Ecto neural progenitor cell (in vitro differentiated cells): ENCODE measurements at places on chromosomes 11 and 22.
A peak's percentile ranks its signal among the peaks of the same experiment; 100 is the strongest.

DNA sequence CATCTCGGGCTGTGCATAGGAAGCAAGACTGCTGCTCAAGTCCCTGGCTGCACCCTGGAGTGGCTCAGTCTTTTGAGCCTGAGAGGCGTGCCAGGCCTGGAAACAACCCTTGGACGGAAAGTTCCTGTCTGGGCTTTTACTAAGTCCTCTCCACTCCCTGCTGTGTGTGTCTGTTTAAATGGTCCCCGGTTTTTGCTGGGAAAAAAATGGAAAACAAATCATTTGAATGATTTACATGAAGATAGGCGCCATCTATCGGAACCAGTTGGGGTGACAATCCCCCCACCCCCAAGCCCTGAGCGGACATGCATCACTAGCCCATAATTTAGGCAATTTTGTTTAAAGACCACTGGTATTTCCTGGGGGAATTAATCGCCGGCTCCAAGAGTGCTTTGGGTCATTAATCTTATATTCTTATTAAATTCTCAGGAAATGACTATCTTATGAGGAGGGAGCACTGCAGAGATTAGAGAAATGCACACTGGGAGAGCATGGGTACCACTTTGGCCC lies 2.7 kb upstream of the GAB2 start:
- peak; percentile 69 for DNase-seq

- DNase-seq: no peak
These were observed 122.9 kb downstream of the MAML2 start for GRCh38 chr11:96219981-96220623.

DNA sequence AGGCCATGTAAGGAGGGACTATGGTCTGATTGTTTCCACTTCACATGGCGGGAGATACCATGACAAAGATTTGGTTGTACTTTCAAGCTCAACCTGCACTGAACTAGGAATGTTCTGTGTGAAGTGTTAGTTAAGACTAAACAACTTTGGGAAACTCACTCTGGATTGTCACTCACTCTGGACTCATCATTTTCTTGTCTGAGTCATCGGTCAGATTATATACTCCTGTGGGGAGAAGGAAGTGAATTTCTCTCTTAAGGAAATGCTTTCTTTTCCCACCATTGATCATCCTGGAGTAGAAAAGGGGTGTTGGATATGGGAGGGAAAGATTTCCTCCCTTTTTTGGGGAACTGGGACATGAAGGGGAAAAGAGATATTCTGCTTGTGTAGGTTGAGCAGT lies 26.9 kb upstream of the CAT start:
- DNase-seq: no peak

- no peak for DNase-seq
These were observed 41.4 kb upstream of the NFAM1 start for GRCh38 chr22:42473484-42474193.

GRCh38 chr22:38494498-38494897 lies 11.6 kb downstream of the DDX17 start:
- no peak for DNase-seq

DNA sequence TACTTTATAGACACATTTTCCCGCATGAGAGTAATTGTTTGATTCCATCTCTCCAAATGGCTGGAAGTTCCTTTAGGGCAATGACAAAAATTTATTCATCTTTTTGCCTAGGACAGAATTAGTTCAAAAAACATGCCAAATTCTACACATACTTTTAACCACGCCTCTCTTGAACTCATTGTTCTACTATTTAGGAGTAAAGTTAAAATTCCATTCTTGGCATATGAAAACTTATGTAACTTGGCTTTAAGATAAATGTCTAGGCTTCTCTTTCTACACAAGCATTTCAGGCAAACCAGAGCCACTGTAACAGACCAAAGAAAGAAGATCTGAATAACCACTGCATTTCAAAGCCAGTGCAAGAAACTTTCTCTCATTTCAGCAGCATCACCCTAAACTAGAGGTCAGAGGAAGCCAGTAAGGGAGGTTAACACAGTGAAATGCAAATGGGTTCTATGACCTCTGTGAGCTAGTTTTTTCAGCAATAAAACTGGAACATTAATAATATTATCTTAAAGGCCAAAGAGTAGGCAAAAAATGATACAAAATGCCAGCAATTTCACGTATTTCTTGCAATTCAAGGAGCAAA lies 73.0 kb downstream of the RSF1 start:
- no peak for DNase-seq

DNA sequence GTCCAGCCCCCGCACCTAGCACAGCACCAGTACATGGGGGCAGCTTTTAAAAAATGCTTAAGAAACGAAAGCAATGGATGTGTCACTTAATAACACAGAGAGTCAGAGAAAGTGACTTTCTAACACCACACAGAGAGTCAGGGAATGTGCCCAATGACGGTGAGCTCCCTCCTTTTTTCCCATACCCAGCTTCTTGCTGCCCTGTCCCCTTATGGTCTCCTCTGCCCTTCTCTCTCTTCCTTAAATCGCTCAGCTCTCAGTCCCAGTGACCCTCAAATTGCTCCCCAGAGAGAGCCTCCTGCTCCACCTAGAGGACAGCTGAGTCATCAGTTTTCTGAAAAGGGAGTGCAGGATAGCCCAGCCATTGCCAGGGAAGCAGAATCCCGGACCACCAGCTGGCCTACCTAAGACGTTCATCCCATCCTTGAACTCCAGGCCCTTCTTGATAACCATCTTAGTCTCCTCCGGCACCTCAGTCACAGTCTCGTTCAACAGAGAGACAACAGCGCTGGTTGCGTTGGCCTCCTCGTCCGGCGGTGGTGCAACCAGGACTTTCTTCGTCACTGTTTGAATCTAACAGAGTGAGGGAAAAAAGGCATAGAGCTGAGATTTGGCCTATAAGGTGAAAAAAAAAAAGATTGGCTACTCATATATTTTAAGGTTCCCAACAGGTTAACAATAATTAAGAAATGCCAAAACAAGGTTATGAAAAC lies 113.5 kb downstream of the SLC1A2 start:
- peak; percentile 60 for DNase-seq

- DNase-seq: no peak
These were observed 102.6 kb upstream of the RASSF10 start for GRCh38 chr11:12906501-12906900.

DNA sequence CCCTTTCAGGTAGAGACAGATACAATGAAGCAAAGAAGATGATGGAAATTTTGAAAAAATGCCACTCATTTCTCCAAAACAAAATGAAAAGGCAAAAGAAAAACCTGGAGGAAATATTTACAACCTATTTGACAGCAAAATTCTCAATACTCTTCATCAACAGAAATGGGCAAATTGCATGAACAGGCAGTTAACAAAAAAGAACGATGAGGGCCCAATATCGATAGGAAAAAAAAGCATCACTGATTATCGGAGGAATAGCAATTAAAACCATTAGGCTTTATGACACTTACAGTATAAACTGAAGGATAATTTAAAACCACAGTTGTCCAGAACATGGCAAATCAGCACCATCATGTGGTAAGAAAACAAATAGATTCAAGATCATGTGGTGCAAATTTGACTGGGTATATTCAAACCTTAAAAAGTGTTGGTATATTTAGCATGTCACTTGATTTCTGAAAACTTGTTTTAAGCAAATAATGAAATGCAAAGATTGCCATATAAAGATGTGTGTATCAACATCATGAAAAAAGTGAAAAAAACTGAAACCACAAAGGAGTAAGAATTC lies 222.9 kb downstream of the BRD1 start:
- no peak for DNase-seq

GRCh38 chr11:126163074-126163700 lies 48.3 kb downstream of the RPUSD4 start:
- peak; percentile 73 for DNase-seq

DNA sequence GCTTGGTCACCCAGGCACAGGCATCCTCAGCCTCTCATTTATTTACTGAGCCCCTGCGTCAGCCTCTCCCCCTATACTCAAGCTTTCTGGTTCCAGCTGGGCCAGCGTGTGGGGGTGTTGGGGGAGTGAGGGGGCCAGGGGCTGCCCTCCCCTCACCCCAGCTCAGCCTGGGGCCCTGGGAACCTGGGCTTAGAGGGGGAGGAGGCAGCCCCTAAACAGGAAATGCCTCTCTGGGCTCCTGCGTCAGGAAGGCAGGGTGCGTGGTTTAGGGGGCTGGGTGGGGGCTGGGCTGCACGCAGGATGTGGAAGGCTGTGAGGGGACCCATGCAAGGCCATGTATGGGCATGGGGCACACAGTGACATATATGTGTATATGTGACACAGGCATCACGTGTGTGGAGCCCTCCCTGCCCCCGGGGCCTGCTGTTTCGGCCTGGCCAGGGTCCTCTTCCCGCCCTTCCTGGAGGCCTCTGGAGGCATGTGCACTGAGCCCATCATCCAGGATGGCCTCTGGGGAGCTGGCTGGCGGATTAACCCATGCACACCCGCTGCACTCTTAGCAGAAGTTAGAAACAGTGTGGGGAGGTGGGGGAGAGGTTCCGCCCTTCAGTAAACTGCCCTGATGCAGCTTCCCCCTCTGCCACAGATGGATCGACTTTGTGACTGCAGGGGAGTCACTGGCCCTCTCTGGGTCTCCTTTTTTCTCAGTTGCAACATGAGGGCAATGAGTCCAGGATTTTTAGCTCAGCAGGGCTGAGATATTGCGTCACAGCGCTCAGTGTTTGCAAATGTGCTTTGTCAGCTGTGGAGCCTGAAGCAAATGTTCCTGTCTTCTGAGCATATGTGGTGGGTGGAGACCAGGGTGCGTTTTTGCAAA lies 1.1 kb upstream of the CD248 start:
- no peak for DNase-seq

- DNase-seq: peak; percentile 29
These were observed 4.5 kb downstream of the TRIM29 start for GRCh38 chr11:120133216-120134105.

- no peak for DNase-seq
These were observed 9.7 kb downstream of the SIAE start for GRCh38 chr11:124663861-124664260.

GRCh38 chr11:120249279-120250262 lies 9.6 kb downstream of the POU2F3 start:
- DNase-seq: no peak

DNA sequence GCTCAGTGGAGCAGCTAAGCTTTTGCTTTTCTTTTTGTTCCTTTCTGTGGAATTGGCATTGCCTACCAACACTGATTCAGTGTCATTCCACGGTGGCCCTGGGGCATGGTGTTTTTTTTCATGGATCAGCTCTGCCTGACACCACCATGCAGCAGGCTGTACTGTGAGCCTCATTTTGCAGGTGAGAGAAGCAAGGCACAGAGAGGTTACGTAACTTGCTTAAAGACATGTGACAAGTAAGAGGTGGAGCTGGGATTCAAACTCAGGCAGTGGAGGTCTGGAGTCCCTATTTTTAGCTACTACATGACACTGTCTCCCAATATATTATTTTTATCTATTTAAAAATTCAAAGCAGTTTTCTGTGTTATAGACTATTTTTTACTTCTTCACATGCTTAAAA lies 44.4 kb downstream of the APOL3 start:
- DNase-seq: no peak

DNA sequence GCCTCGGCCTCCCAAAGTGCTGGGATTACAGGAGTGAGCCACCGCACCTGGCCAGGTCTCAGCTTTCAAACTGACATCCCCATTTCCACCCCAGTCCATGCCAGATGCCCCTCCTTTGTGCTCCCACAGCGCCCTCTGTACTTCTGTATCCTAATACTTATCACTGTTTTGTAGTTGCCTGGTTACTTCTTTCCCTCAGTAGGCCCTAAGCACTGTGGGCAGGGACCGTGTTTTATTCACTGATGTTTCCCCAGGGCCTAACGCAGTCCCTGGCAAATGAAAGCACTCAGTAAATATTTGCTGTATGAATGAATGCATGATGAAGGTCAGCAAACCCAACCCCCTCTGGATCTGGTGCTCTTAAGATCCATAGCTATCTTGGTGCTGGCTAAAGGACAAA lies 2.2 kb upstream of the TRIM3 start:
- no peak for DNase-seq

DNA sequence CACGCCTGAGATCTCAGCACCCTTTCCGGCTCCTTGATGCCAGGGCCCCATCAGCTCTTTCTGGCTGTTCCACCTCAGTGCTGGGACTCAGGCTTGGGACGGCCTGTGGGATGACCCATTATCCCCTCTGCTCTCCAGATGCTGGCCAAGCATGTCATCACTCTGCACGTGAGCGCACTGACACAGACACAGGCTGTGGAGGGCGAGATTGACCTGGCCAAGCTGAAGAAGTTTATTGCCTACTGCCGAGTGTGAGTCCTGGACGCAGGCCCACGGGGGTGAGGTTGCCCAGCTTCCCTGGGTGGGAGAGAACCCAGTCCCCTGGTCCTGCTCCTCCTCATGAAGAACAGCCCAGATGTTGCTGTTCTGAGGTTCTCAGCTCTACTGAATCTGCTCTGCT lies 17.7 kb downstream of the MCM5 start:
- DNase-seq: no peak

GRCh38 chr22:46433318-46433717 lies 97.8 kb downstream of the TRMU start:
- DNase-seq: no peak

GRCh38 chr11:2576111-2576510 lies 123.7 kb downstream of the KCNQ1OT1 start:
- no peak for DNase-seq

DNA sequence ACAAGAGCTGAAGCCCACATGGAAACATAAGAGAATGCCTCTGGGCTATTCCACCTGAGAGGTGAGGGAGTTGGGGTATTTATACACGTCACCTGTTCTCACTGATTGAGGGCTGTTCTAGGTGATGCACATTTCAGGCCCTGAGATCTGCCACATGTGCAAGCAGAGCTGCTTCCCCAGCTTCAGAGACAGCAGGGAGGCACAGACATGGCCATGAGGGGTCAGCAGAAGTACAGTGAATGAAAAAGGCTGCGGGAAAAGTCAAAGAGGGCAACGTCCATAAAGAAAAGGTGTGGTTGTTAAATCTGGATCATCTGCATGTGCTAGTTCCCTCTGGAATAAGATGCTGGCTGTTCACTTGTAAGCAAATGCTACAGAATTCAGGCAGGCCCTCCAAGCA lies 75.4 kb downstream of the GAB4 start:
- DNase-seq: no peak

GRCh38 chr11:32885556-32885955 lies 7.1 kb upstream of the QSER1 start:
- DNase-seq: no peak

- no peak for DNase-seq
These were observed 13.0 kb upstream of the MFNG start for GRCh38 chr22:37499027-37499707.

DNA sequence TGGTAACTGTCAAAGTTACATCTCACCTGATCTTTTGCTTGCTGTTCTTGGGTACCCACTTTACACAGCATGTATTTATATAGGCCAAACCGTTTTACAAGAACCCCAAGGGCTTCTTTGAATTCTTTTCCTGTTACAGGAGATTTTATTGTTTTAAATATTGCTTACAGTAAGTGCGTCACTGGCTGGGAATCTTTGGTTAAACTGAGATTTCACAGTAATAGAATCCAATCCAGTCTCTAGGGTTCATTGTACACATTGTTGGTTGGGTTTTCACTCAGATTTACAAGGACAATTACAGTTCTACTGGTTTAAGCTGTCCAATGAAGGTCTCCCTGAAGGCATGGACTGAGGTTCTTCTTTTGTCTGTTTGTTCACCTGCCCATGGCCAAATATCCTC lies 171.7 kb downstream of the INSC start:
- DNase-seq: no peak
